Stimulated activated CD8-positive, alpha-beta memory T cell treated with anti-CD3 and anti-CD28 coated beads, Interleukin-4, amount 100 ng/mL, for 4 hours (primary cell): ENCODE measurements at places on chromosomes 11 and 22.

GRCh38 chr11:106983261-106983660, 35.0 kb downstream of the GUCY1A2 start:
- DNase-seq, result no peak

DNA sequence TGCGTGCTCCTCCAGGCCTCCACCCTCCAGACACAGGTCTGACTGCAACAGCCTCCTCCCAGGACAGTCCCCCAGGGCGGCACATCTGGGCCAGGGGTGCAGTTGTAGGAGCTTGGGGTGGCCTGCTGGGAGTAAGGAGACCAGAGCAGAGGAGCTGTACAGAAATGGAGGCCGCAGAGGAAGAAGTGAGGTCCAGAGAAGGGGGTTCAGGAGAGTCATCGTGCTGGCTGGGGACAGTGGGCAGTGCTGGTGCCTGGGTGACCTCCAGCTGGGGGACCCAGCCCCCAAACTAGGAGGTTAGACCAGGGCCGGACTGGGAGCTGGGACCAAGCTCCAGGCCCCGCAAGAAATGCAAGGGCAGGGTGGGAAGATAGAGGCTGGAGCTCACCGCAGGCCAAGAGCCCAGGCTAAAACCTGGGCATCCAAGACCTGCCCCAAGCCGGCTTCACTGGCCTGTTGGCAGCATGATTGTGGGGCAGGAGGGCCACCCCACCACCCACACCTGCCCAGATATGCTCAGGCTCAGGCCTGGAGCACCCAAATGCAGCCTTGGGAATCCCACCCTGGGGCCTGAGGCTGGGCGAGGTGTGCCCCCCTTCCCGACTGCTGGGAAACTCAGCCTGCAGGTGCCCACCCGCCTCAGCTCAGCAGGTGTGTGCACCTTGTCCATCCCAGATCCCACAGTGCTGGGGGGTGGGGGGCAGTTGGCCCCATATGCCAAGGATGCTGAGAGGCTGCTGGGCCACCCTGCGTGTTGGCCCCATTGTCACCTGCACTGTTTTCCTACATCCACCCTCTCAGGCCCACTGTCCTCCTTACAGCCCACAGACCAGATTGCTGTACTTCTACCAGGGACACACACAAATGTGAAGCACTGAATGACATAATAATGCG, 96.9 kb downstream of the MORC2 start:
- no peak for DNase-seq

GRCh38 chr11:118418766-118419165, 17.4 kb downstream of the ATP5MG start:
- DNase-seq, result no peak

- no peak for DNase-seq
Measured at GRCh38 chr11:28110108-28110820, 2.1 kb downstream of the METTL15 start.

DNA sequence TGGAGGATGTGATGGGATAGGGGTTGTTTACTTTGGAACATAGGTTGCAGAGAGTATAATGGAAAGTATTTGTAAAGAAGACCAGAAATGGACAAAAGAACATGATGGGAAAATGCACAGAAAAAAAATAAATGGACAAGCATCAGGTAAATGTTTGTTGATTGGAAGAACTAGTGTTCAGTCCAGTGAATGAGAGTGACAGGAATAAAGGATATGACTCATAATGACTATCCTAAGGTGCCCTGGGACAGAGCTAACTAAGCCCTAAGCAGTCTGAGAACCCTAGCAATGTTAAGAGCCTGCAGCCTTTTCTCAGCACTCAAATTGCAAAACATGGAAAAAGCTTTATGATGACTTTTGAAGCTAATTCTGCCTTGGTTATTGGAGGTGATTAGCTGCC, 732.8 kb upstream of the ANO5 start:
- DNase-seq, result no peak

DNA sequence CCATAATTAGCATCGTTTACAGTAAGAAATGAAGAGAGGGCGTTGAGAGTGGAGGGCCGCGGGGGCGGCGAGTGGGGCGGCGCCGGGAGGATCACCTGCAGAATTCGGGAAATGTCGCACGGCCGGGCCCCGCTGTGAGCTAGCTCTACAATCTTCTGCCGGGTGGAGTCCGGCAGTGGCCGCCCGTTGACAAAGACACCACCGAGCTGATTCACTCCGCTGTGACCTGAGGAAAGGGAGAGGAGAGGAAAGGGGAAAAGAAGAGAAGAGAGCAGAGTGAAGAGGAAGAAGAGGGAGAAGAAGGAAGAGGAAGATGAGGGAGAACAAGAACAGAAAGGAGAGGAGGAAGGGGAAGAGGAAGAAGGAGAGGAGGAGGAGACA, 8.5 kb downstream of the PAX6 start:
- DNase-seq, result no peak

GRCh38 chr11:1301220-1302000, 8.0 kb downstream of the TOLLIP start:
- DNase-seq, result no peak

DNA sequence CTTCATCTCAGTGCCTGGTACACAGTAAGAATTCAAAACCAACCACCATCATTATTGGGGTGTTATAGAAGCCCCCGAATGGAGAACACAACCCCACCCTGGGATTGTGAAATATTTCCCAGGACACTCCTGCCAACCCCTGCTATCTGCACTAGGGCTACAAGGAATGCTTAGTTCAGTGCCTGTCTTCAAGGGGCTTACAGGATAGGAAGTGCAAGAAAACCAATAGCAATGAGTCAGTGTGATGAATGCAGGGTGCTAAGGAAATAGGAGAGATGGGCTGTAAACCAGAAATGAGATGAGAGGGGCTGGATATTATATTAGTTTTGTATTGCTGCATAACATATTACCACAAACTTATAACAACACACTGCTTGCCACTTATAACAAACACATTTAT, 965 bp upstream of the ASCC2 start:
- no peak for DNase-seq

DNA sequence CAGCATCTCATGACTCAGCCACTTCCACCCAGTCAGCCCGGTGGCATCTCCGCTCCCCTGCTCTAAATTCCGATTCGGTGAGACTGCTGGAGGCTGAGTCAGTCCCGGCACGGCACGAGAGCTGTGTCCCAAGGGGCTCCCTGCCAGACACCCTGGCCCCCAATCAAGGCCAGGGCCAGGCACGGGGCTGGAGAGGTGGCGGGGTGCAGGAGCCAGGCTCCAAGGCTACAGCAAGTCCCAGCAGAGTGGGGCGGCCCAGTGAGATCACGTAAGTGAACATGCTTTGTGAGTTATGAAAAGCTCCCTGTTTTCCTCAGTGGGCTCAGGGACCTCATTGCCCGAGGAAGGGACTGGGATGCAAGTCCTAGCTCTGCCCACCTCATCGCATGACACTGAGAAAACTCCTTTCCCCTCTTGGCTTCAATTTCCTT, 3.0 kb downstream of the C11orf68 start:
- DNase-seq, result no peak

DNA sequence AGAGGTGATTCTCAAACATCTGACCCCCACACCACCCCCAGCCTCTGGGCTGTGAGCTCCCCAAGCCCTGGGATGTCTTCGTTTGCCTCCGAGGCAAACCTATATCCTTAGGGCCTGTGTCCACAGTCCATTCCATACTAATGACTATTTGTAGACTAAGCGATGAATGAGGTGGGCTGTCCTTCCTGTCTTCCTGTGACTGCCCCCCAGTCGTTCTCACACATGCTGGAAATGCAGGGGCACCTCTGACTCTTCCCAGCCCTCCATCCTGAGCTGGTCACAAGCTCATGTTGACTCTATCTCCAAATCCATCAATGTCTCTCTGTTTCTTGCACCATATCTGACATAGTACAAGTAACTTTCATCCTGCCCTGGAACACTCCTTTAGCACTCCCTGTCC, 4.8 kb downstream of the ATG16L2 start:
- DNase-seq, result no peak

DNA sequence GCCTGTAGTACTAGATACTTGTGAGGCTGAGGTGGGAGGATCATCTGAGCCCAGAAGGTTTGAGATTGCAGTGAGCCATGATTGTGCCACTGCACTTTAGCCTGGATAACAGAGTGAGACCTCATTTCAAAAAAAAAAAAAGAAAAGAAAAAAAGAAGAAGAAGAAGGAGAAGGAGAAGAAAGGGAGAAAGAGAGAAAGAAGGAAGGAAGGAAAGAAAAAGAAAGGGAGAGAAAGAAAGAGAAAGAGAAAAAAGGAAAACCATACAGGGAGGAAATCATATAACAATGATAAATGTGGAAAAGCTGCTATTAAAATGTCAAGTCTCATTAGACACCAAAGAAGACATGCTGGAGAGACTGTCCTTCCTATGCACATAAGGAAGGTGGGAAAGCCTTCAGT, 5.7 kb upstream of the PRDM10 start:
- DNase-seq, result no peak

GRCh38 chr11:106691807-106692365, 326.4 kb downstream of the GUCY1A2 start:
- DNase-seq, result no peak

- no peak for DNase-seq
Measured at GRCh38 chr11:64037027-64037634, 1.4 kb downstream of the FLRT1 start.

DNA sequence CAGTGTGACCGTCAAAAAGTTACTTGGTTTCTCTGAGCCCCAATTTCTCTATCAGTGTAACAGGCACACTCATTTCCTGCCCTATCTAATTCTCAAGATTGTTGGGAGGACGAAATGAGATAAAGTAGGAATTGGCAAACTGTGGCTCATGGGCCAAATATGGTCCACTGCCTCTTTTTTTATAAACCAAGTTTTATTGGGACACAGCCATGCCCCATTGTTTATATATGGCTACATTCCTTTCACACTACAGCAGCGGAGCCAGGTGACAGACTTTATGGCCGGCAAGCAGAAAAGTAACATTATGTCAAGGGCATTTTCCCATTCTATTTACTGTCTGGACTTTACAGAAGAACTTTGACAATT, 116.7 kb upstream of the TIMP3 start:
- DNase-seq, result no peak

DNA sequence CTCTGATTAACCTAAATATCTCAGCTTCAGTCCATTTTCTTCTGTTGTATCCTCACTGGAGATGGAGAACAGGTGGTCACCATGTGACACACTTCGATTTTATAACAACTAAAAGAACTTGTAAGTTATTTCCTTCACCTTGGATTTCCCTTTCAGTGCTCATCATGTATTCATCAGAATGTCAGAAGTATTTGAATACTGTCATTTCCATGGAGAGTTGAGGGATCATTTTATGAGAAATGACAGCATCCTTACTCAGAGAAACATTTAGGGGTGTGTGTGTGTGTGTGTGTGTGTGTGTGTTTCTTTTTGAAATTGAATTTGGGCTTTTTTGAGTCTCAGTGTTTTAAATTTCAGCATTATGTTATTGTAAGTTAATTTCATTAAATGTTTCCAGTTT, 205.8 kb downstream of the ARHGAP42 start:
- no peak for DNase-seq

- no peak for DNase-seq
Measured at GRCh38 chr11:86625544-86625943, 46.9 kb downstream of the ME3 start.

DNA sequence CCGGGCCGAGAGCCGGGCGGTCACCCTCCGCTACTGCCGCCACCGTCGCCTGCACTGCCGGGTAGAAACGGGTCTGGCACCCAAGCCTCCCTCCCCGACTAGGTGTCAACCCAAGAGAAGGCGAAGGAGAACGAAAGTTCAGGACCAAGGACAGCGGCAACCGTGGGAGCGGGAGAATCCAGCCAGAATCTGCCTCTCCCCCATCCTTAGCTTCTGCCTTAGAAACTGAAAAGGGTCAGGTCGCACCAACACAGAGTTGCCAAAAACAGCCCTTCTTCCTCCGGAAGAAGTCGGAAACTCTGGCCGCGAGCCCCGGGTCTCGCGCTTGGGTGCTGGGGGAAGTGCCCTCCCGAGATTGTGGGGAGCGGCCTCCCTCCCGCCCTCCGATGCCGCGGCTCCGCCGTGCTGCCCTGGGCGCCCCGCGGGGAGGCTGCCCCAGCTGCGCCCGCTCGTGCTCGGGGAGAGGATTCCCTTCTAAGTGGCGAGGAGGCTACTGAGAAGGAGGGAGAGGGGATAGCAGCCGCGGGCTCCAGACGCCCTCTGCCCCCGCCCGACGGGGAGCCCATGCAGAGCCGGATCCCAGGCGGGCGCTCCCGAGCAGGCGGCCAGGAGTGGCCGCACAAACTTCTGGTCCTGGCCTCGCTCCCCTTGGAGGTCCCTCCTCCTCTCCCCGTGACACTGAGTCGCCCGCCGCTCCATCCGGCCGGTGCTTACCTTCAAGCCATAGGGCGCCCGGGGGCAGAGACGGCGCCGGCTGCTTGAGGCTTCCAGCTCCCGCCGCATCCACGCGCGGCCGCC, 637 bp downstream of the DRD2 start:
- no peak for DNase-seq

- no peak for DNase-seq
Measured at GRCh38 chr11:130125638-130126037, 33.9 kb upstream of the ST14 start.

DNA sequence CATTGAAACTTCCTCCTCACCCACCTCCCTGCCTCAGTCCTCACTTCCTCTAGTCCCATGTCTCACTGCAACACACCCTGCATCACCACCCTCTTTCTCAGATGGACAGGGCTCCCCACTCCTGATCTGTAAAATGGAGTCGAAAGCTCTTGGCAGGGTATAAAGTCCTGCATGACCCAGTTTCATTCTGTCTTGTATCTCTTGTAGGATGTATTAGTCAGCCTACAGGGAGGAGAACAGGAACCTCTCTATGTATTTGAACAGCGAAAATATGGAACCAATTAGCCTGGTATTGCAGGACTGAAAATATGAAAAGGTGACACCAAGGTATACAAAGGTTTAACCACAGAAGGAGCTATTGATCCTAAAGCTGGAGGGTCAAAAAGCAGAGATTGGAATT, 156.9 kb upstream of the SNX19 start:
- no peak for DNase-seq

GRCh38 chr22:47582067-47582466, 819.6 kb downstream of the TBC1D22A start:
- no peak for DNase-seq

GRCh38 chr11:105449100-105449734, 160.7 kb upstream of the GRIA4 start:
- DNase-seq, result no peak

DNA sequence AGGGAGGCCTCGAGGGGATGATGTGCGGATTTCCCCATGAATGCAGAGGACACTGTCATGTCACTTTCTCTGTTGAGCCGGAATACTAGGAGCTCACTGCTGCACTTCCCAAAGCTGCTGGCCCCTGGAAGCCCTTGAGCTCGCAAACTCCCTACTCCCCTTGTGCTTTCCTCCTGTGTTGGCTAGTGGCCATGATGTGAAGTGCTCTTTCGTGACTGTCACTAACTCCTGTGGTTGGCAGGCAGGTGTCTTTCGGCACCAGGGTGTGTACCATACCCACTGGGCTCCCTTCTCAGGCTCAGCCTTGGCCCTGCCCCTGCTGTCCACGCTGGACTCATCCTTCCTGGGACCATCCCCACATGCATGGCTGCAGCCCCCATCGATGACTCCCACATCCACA, 86.2 kb downstream of the BTBD10 start:
- DNase-seq, result no peak

- no peak for DNase-seq
Measured at GRCh38 chr11:134686460-134687061, 274.5 kb upstream of the B3GAT1 start.

GRCh38 chr11:130790689-130791088, 125.6 kb downstream of the SNX19 start:
- DNase-seq, result no peak

- no peak for DNase-seq
Measured at GRCh38 chr11:62664405-62665074, 470 bp downstream of the C11orf98 start.

- DNase-seq, result no peak
Measured at GRCh38 chr11:113629562-113629961, 76.5 kb downstream of the TMPRSS5 start.

GRCh38 chr11:2137202-2138067, 1.8 kb downstream of the IGF2 start:
- no peak for DNase-seq
